ENCODE measurements at places on chromosomes 3 and 15.
A peak's percentile ranks its signal among the peaks of the same experiment; 100 is the strongest.

GRCh38 chr15:78830514-78831228 is 19.4 kb upstream of the ADAMTS7 start:
- no peak for DNase-seq

DNA sequence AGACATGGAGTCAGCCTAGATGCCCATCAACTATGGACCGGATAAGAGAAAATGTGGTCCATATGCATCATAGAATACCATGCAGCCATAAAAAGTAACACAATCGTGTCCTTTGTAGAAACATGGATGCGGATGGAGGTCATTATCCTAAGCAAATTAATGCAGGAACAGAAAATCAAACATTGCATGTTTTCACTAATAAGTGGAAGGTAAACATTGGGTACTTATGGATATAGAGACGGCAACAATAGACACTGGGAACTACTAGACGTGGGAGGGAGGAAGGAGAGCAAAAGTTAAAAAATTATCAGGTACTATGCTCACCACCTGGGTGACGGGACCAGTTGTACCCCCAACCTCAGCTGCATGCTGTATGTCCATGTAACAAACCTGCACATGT is 2.5 kb downstream of the PLD1 start:
- DNase-seq, result no peak

DNA sequence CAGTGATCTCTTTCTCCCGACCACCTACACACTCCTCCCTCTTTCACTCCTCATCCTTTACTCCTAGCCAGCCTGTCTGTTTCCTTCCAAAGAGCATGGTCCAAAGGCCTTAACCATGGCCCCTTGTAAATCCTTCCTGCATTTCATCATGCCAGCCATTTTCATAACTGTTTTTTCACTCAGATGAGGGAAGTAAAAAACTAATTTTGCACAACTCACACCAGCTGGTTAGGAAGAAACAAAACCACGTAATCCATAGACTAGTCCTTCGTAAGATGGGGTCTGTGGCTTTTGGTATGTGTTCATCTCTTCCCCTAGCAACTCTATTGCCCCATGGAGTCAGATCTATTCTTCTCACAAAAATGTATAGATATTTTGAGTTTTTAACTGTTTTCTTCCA is 187.8 kb downstream of the SHOX2 start:
- DNase-seq, result no peak

GRCh38 chr3:4309491-4310128 is 6.4 kb downstream of the SETMAR start:
- DNase-seq, result no peak

DNA sequence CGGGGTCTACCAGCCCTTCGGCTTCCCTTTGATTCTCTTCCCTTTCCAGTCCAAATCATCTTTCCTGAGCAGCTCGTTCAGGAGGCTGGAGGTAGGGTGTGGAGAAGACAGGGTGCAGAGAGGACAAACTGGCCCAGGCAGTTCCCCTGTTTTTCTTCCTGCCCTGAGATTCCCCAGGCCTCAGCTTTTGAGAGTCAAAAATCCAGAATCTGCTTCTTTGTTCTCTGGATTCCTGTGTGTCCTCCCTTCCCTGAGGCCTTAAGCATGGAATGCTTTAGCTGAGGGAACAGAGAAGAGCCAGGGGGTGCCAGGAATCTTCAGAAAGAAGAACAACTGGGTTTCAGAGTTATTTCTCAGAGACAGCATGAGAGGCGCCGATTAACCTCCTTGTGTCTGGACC is 26.7 kb upstream of the LRTM1 start:
- no peak for DNase-seq

GRCh38 chr15:60353245-60353920 is 44.4 kb downstream of the ANXA2 start:
- no peak for DNase-seq

DNA sequence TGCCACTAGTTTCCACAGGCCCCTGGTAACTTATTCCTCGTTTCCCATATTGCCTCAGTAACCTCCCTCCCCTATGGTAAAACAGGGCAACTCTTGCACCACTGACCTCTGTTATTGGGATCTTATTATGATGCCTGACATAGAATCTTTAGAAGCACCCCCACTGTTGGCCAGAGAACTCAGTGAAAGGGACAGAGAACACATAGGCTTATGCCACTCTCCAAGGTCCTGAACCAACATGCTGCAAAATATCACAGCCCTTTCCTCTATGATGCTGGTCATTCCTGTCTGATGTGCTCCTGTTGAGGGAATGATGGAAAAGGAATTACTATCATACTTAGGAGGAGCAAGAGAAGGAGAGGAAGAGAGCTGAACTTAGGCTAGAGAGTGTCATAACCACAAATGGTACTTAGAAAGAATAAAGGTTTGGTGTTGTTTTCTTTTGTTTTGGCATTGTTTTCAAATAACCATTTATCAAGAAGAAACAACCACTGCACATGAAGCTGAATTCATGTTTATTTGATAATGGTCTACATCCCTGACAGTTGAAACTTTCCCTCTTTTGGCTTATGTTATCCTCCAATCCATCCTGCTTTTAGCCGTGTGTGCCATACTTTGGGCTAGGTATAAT is 330.2 kb downstream of the EPHB1 start:
- DNase-seq, result no peak

- no peak for DNase-seq
These were observed 23.0 kb upstream of the COPG1 start for GRCh38 chr3:129226374-129226773.

DNA sequence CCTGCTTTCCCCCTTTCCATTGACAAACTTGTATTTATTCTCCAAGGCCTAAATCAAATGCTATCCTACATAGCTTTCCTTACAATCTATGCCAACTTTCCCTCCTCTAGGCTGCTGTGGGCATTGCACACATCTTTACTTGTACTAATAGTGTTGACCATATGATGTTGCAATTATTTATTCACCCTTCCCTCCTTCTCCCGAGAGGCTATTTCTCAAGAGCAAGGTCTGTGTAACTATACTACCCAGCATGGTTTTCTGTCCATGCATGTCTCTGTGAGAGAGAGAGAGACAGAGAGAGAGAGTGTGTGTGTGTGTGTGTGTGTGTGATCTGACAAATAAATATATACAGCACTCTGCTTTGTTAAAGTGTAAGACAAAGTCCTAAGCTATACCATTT is 63.8 kb downstream of the GTPBP8 start:
- no peak for DNase-seq

GRCh38 chr15:96053031-96053780 is 277.3 kb upstream of the NR2F2 start:
- DNase-seq, result no peak

- no peak for DNase-seq
These were observed 220.5 kb downstream of the DPH6 start for GRCh38 chr15:35325374-35325941.

GRCh38 chr3:152331018-152331541 is 62.4 kb downstream of the MBNL1 start:
- no peak for DNase-seq

DNA sequence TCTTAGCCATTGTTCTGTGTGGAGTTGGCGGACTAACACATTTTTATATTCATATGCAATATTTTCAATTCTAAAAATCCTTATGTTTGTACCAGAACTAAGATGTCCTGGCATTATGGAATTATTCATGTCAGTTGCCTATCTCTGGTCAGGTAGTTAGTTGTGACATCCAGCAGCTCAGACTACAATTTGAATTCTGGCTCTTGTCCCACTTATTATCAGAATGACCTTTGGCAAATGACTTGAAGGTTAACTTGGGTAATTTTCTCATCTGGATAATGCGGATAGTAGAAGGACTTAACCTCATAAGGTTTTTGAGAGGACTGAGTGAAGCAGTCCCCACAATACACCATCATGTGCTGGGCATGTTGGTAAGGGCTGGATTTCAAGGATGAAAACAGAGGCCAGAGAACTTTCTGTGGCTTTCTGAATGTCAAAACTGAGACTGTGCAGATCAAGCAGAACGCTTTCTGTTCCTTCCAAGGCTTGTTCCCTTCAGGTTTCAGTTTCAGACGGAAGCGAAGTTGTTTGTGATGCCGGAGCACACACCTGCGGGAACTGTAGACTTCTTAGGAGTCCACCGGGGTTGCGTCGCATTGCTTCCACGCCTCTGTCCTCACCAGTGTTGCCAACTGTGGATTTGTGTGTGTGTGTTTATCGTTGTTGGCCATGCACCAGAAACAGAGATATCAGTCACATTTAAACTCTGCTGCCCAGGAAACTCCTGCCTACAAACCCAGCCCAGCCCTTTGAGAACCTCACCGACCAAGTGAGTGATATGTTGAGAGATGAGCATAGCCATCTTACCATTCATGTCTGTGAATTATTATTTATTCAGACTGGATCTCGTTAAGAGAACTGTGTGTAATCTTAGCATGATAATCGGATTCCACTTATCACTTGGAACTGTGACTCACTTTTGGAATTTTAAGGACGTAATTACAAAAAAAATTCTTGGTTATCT is 76.0 kb downstream of the PTPRG start:
- DNase-seq, result no peak

GRCh38 chr3:52405066-52405465 is 39.8 kb downstream of the SEMA3G start:
- DNase-seq, result no peak

- no peak for DNase-seq
These were observed 5.4 kb downstream of the CHRNA5 start for GRCh38 chr15:78570710-78571109.

- DNase-seq, result no peak
These were observed 63.2 kb upstream of the SPPL2A start for GRCh38 chr15:50828610-50829206.

GRCh38 chr3:195028877-195029606 is 241.9 kb downstream of the XXYLT1 start:
- DNase-seq, result no peak

DNA sequence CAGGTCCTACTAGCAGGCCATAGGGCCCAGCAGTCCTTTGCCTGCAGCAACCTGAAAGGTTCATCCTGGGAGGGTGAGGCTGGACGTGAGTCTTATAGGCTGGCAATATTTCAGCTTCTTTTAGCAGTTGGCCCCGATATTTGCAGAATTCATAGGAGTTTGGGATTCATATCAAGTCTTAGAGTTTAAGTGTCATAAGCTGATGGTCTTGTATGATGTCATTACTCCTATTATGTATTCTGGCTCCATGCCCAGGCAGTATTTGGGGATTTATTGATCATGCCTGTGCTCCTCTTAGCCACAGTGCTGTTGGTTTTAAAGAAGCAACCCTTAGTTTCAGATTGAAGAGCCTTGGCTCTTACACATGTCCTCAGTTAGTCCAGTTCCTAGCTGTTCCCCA is 41.3 kb upstream of the POLR2M start:
- DNase-seq, result no peak

- no peak for DNase-seq
These were observed 37.0 kb downstream of the FBXL22 start for GRCh38 chr15:63634154-63634553.

DNA sequence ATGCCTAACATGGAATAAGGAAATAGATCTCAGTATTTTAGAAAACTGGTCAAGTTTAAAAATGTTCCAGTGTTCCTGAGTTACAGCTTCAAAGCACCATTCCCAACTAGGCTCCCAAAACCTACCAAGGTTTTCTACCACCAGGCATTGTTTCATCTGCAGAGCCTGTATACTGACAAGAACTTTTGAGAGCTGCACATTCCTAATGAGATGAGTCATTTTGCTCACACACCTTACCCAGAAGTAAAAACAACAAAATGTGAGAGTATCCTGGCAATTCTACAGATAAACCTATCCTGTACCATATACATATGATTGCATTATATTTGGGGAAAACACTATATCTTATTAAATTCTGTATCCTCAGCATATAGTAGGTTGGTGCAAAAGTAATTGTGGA is 90.7 kb downstream of the ATP8B4 start:
- DNase-seq, result no peak

DNA sequence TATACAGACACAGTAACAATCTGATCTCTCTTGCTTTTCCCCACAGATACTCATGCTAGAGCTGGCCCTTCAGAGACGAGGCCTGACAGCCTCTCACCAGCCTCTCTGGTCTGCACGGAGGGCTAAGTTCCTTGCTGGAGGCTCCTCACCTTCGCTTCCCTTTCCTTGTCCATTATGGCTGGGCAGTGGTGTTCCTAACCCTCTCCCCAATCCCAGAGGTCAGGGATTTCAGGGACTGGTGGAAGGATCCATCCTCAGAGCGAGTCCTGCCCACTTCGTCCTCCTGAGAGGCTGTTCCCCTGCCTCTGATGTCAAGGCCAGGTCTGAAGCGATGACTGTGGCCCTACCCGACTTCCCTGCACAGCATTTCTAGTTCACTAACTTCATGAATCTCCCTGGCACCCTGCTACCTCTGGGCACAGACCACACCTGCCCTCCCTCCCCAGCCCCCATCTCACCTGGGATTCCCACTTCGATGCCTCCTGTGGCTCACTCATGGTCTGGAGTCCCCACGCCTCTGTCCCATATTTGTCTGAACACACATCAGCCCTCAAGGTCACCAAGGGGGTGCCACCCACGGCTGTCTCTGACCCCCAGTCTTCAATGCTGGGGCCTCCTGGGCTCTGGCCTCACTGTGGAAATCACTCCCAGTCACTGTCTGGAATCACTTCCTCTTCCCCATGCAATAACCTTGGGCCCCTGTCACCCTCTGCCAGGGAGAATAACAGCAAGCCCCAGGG is 124.9 kb upstream of the PRR20G start:
- peak; percentile 27 for DNase-seq

- DNase-seq, result no peak
These were observed 74.7 kb downstream of the BTD start for GRCh38 chr3:15676259-15676658.

DNA sequence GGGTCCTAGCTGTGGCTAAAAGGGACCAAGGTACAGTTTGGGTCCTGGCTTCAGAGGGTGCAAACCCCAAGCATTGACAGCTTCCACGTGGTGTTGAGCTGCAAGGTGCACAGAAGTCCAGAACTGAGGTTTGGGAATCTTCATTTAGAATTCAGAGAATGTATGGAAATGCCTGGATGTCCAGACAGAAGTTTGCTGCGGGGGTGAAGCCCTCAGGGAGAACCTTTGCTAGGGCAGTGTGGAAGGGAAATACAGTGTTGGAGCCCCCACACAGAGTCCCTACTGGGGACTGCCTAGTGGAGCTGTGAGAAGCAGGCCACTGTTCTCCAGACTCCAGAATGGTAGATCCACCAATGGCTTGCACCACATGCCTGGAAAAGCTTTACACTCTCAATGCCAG is 17.9 kb downstream of the RNF13 start:
- DNase-seq, result no peak

- peak; percentile 37 for DNase-seq
These were observed 103.0 kb upstream of the ARHGEF26 start for GRCh38 chr3:154018100-154018696.

DNA sequence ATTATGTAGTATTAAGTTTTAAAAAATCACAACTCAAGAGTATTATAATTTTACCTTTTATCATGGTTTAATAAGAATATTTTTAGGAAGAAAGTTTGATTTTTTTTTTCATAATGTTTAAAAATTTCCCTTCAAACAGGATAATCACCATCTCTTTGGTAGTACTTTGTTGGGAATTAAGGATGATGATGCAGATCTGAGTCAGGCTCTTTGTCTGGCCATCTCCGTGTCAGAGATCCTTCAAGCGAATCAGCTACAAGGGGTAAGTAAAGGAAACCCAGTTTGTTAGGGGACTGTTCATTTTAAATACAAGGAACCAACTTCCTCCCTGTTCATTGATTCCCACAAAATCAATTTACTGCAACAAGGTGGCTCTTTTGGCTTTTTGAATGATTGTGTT is 36.8 kb upstream of the NIT2 start:
- no peak for DNase-seq

GRCh38 chr15:90665288-90666134 is 51.6 kb upstream of the BLM start:
- peak; percentile 68 for DNase-seq
